ENCODE measurements at places on chromosomes 5 and 9.

DNA sequence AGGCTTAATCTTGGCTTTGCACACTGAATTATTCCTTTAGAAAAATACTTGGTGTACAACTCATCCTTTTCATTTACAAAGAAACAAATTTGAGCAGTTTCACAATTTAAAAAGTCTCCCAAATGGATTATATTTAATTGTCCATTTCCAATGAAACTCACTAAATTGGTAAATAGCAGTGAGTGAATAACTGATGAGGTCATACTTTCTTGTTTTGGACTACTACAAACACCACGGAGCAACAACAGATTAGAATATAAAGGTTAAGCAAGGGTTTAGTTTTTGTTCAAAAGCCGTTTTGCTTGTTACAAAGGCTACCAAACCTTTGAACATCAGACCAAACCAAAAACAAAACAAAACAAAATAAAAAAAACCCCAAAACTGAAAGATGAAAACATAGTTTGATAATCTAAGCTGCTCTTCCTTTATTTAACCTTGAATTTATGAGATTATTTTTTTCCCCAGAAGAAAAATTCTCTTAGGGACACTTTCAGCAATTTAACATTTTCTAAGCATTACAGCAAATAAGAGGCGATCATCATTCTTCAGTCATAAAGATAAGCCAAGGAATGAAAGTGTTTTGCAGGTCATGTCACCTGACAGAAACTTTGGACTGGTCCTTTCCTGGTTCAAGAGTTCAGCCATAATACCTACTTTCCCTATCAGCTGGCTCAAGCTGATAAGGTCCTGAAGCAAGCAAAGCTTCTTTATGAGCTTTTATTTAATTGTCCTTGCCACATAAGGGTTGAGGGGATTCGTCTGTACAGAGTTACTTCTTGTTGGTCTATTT is 99.7 kb upstream of the CDKN2B start:
- DNase-seq = no peak

DNA sequence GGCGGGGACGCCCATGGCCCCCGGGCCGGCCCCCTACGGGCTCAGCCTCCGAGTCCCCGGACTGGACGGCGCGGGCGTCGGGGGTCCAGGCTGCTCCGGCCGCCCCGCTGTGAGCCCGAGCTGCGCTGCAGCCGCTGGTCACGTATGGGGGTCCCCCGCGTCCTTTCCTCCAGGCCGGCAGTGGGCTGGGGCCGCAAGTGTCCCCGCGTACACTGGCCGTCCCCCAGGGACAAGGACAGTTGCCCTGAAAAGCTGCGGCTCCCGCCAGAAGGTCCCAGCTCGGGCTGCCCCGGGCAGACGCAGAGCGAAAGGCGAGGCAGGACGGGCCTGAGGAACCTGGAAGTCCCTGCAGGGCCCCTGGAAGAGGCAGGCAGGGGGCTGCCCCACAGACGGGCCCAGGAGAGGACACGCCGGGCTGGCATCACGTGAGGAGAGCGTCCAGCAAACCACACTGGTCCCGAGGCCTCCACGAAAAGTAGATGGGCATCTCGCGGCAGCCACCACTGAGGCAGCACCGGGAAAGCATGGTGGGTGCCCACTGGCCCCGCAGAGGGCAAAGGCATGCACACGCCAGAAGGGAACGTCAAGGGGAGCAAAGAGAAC is 3.3 kb upstream of the NKD2 start:
- no peak for DNase-seq

GRCh38 chr9:93290495-93291434 is 106.8 kb downstream of the WNK2 start:
- DNase-seq = no peak

GRCh38 chr9:99881769-99882168 is 24.7 kb upstream of the STX17 start:
- no peak for DNase-seq

GRCh38 chr5:33927685-33928084 is 8.5 kb upstream of the RXFP3 start:
- no peak for DNase-seq

DNA sequence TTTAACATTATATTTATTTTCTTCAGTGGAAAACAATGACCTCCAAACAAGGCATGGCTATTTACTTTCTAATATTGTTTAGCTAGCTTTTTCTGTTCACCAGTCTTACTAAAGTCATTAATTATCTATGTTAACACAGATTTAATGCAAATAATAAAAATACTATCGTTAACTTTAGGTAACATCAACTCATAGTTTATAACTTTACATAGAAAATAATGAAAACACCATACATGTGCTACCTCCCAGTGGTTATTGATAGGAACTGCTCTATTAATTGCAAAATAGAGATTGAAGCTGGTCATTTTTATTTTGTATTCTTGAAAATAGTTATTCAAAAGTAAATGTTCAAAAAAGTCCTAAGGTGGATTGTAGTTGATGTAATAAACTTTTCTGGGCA is 78.3 kb upstream of the HCN1 start:
- DNase-seq = no peak

DNA sequence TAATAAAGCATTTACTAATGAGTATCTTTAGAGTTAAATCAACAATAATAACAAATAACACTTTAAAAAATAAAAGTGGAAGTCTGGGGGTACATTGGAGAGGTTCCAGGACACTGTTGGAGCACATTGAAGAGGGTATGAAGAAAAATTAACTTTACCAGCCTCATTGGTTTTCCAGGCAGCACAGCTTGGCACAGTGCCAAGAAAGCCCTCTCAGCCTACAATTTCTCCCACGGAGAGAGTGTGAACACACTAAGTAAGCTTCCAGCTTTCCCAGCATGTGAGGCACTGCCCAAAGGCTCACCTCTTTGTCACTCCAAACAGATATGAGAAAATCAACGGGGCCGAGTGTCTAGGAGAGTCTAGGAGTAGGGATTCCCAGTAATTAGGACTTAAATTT is 1912.8 kb upstream of the NUDT12 start:
- no peak for DNase-seq

DNA sequence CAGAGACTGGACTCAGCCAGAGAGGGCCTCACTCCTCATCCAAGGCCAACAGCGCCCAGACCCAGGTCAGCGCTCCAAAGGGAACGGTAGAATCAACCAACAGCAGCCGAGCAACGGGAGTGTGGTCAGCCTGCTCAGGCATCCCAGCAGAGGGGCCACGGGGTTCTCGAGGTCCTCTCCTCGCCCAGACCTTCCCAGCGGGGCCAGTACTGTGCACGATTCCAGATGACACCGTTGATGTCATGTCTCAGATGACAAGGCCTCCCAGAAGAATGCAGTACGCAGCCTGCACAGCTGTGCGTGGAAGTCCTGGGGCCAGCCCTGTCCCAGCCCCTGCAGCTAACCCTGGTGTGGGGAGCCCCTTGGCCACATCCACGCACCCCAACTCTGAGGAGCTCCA is 141.0 kb upstream of the PPP1R26 start:
- no peak for DNase-seq

DNA sequence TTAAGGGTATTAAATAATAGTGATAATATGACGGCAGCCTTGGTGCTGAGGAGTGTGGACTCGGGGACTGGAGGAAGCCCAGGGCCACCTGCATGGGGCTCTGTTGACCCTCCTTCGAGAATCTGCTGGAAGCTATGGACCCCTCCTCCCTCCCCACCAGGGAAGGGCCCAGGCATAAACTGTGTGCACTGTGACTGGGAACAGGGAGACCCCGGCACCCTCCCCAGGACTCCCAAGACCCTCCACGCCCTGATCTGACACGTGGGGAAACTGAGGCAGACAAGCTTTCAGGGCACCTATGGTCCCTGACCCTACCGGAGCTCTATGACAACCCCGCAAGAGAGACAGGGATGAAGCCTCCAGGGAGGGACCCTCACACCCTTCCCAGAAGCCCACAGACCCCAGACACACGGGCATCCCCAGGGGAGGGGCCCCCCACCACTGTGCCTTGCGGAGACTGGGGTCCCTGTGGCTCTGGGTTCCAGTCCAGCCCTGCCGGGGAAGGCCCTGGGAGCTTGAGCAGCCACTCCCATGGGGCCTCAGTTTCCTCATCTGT is 6.5 kb upstream of the EGFL7 start:
- DNase-seq = no peak

GRCh38 chr9:73037613-73038012 is 84.8 kb upstream of the ALDH1A1 start:
- no peak for DNase-seq

- DNase-seq = no peak
Measured at GRCh38 chr9:79980432-79980831, 408.7 kb downstream of the TLE4 start.

- DNase-seq = no peak
Measured at GRCh38 chr5:157860898-157861890, 2.2 kb upstream of the CLINT1 start.

- no peak for DNase-seq
Measured at GRCh38 chr9:74663439-74663838, 166.3 kb downstream of the RORB start.

GRCh38 chr5:3343211-3343610 is 252.4 kb upstream of the IRX1 start:
- DNase-seq = no peak

GRCh38 chr5:157528036-157528632 is 47.4 kb downstream of the ADAM19 start:
- DNase-seq = no peak

DNA sequence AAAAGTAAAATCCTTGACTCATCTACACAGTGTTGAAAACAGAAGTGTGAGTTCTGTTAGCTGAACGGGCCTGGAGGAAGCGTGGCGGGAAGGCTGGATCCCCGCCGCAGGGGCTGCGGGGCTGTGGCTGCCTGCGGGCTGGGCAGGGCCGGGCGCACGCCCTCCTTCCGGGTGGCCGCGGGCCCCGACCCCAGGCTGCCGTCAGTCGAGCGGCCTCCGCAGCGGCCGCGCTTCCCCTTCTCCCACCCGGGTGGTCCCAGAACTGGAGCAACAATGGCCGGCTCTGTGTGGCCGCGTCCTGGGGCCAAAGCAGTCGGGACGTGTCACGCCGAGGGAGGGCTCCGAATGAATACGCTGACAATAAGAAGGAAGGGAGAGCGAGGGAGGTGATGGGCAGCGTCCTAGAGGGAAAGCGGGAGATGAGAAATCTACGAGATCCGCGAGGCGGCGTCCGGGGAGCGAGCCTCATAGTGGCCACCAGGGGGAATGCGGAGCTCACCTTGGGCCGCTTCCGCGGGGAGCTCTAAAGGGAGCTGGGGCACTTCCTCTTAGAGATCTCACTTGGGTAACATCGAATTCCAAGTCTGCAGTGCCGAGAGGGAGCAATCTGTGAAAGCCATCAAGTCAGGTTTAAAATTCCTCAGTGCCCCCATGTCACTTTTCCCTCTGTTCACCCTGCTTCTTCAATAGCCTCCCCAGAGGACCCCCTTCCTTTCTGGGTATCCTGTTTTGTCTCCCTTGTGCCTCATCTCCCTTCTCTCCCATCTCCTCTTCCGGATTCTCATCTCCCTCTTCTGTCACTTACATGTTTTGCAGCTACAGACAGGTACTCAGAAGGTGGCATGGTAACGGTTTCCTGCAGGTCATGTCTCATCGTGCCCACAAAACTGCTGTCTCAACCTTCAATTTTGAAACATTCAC is 83.9 kb downstream of the SLC1A3 start:
- DNase-seq = peak; percentile 40

- no peak for DNase-seq
Measured at GRCh38 chr5:143229426-143229895, 174.0 kb downstream of the NR3C1 start.

- DNase-seq = no peak
Measured at GRCh38 chr9:119114681-119115080, 254.6 kb downstream of the BRINP1 start.

GRCh38 chr5:127280491-127281220 is 9.9 kb upstream of the MEGF10 start:
- DNase-seq = no peak
